ENCODE measurements at places on chromosomes 4 and X. TPM values are rescaled to one million over a fixed set of nuclear protein-coding genes. Genes with fewer than 3 reads are reported as not detected.

The GLRB gene
- total RNA-seq: 14.6 TPM

The TMEM128 gene
- total RNA-seq: 11.6 TPM

The TEX13B gene
- total RNA-seq: not detected

The NKX3-2 gene
- 0.51 TPM for total RNA-seq

DNA sequence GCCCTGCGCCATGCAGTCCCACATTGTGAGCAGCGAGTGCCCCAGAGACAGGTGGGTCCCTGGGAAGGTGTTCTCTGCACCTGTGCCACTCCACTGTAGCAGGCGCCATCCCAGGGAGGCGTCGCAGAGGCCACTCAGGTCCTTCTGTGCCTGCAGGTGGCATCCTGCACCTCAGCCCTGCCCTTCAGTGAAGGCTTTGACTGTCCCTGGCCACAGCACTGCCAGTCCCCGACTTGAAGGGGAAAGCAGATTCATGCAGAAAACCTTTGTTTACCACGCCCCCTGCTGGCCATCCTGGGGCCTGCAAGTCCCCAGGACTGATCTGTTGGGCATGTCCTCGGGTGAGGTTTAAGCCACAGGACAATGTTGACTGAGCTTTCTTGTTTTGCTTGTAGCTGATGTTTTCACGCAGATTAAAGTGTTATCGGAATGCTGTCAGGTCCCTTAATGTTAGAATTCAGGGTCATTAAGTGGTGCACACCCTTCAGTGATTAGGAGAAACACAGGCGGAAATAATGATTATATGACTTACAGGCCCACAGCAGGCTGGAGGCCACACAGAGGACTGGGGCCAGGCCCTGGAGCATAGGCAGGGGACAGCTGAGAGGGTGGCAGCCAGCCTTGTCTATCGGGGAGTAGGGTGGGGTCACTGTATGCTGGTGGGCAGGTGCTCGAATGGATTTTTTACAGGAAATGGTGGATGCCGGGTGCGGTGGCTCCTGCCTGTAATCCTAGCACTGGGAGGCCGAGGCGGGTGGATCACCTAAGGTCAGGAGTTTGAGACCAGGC, 5.0 kb downstream of the TACC3 start:
- peak; percentile 82 for DNase-seq

DNA sequence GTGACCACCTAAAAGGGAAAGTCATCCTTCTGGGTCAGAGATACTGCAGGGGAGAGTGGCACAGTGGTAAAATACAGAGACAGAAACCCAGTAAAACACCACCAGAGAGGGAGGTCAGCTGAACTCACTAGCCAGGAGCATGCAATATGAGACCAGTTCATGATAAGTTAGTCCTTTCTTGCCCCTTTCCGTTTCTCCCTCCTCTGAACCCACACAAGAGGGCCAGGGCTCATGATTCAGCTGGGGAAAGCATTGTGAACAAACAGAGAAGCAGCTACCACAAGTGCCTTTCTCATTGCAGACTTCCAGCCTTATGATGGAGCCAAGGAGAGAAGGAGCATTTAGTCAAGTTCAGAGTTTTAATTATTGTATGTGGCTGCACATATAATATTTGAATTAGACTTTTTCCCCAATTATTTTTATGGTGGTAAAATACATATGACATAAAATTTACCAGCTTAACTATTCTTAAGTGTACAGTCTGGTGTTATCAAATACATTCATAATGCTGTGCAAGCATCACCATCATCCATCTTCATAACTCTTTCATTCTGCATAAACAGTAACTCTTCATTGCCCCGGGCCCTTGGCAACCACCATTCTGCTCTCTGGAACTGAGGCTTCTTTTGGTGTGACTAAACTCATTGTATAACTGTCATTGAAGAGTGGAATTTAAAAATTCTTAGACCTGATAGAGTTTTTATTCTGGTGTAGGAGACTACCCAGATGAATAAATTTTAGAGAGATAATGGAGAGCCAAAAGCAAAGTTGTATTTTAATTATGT, 114.6 kb downstream of the DDIT4L start:
- peak; percentile 27 for DNase-seq

- no peak for DNase-seq
Measured at GRCh38 chr4:100681289-100681688, 163.5 kb upstream of the EMCN start.

GRCh38 chr4:13617801-13618200, 9.7 kb downstream of the BOD1L1 start:
- DNase-seq: no peak

Measured in HT1080 (cell line).